ENCODE measurements at places on chromosomes 7 and 10.

DNA sequence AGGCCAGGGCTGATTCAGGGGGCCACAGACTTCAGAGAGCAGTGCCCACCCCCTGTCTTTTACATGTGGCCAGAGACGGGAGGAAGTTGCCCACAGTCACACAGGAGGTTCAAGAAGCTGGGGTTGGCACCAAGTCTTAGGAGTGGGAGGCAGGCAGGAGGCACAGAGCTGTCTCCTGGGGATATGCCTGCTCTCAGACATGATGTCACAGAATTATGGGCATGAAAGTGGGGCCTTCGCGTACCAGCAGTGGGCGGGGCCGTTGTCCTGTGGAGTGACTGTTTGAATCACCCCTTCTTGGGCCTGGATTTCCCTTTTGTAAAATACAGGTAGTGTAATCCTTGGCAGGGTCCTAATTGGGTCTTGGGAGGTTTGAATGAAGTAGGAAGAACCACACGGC lies 81.2 kb upstream of the PPIF start:
- no peak overlapping the region for H3K4me3 ChIP-seq
- no peaks in the 10 kb centered on the region for H3K36me3 ChIP-seq
- DNase-seq: no peak
- H3K27me3 ChIP-seq: no peaks in the 10 kb centered on the region
- H3K27ac ChIP-seq: no peak overlapping the region

- no peaks in the 10 kb centered on the region for H3K27me3 ChIP-seq
- H3K36me3 ChIP-seq: no peaks in the 10 kb centered on the region
- no peak overlapping the region for H3K4me3 ChIP-seq
Measured at GRCh38 chr10:48740988-48741387, 56.3 kb downstream of the WDFY4 start.

- no peak overlapping the region for H3K27ac ChIP-seq
- H3K27me3 ChIP-seq: no peaks in the 10 kb centered on the region
- H3K4me1 ChIP-seq: peaks cover 7% of the 10 kb centered on the region
- peak overlapping the region; percentile 24 for H3K4me3 ChIP-seq
Measured at GRCh38 chr7:1087465-1087814, 473 bp upstream of the GPER1 start.

- H3K4me3 ChIP-seq: no peak overlapping the region
- H3K4me1 ChIP-seq: peaks cover 6% of the 10 kb centered on the region
- no peak overlapping the region for H3K27ac ChIP-seq
- H3K27me3 ChIP-seq: no peaks in the 10 kb centered on the region
- DNase-seq: no peak
Measured at GRCh38 chr10:75245354-75246250, 9.8 kb upstream of the COMTD1 start.

DNA sequence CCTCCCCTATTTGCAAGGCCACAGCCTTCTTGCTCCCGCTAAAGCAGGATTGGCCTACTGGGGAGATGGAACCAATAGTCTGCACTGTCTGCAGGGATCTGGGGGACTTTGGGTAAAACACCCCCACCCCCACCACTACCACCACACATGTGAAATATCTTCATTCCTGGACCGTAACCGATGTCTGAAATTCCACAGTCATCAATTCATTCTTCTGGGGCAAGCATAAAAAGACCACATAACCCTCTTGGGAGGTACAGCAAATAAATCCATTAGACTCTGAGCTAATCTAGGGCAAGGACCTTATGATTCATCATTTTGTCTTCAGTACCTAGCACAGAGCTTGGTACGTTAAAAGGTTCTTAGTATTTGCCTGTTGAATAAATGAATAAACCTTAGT lies 307.8 kb downstream of the GPAM start:
- DNase-seq: no peak
- no peaks in the 10 kb centered on the region for H3K27me3 ChIP-seq
- peaks cover 5% of the 10 kb centered on the region for H3K36me3 ChIP-seq
- H3K4me3 ChIP-seq: no peak overlapping the region
- H3K4me1 ChIP-seq: peaks cover 20% of the 10 kb centered on the region
- H3K27ac ChIP-seq: no peak overlapping the region

DNA sequence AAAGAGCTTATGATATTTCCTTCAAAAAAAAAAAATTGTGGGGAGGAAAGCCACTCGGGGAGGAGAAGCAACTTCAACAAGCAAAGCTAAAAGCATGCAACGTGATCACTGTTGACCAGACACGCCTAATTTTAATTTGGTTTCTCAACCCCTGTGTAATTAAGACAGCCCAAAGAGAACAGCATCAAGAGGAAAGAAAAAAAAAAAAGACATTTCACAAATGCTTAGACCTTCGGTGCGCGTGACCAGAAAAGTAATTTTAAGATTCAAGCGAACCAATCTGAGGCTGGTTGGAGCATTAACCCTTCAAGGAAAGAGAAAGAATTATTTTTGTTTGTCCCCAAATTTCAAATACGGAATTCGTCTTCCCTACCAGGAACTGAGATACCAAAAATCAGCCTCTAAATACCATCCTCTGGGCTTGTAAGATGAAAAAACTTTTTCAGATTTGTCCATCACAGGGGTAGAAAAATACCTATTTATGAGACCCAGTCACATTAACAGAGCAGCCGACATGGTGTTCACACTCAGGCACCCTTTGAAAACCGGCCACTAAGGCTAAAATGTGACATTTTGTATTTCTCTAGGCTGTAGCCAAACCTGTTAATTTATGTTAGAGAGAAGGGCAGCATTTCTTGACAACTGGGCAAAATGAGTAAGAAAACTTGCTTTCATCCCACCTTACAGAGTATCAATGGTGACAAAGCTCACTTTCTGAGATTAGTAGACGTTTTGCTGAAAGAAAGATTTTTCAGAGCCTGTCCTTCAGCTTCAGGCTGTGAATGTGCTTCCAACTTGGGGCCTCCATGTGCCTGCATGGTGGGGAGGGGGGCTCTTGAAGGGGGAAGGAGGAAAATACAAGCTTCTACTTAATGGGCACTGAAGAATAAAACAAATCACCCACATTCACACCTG lies 179.9 kb upstream of the KLF14 start:
- H3K4me3 ChIP-seq: no peak overlapping the region
- no peaks in the 10 kb centered on the region for H3K27me3 ChIP-seq
- peaks cover 45% of the 10 kb centered on the region for H3K4me1 ChIP-seq
- H3K27ac ChIP-seq: peak overlapping the region; percentile 78
- H3K36me3 ChIP-seq: no peaks in the 10 kb centered on the region

GRCh38 chr10:47299611-47300428 lies at the start of gene GDF10:
TSS of gene GDF10 (plus strand) at chr10:47300197. CDS start at chr10:47300652, 455 bp downstream.
- H3K36me3 ChIP-seq: no peaks in the 10 kb centered on the region
- peaks cover 39% of the 10 kb centered on the region for H3K27me3 ChIP-seq
- H3K27ac ChIP-seq: no peak within 1 kb of the TSS
- H3K4me3 ChIP-seq: peak within 1 kb of the TSS; percentile 69
- DNase-seq: peak; percentile 66
